Osteoblast (primary cell): ENCODE measurements at places on chromosomes 3 and 15. TPM values are rescaled to one million over a fixed set of nuclear protein-coding genes. Genes with fewer than 3 reads are reported as not detected.

GRCh38 chr3:149448331-149448831 lies 26.1 kb upstream of the TM4SF4 start:
- peak; percentile 94 for DNase-seq

Gene ARPP21
- total RNA-seq: not detected in 2 replicates

DNA sequence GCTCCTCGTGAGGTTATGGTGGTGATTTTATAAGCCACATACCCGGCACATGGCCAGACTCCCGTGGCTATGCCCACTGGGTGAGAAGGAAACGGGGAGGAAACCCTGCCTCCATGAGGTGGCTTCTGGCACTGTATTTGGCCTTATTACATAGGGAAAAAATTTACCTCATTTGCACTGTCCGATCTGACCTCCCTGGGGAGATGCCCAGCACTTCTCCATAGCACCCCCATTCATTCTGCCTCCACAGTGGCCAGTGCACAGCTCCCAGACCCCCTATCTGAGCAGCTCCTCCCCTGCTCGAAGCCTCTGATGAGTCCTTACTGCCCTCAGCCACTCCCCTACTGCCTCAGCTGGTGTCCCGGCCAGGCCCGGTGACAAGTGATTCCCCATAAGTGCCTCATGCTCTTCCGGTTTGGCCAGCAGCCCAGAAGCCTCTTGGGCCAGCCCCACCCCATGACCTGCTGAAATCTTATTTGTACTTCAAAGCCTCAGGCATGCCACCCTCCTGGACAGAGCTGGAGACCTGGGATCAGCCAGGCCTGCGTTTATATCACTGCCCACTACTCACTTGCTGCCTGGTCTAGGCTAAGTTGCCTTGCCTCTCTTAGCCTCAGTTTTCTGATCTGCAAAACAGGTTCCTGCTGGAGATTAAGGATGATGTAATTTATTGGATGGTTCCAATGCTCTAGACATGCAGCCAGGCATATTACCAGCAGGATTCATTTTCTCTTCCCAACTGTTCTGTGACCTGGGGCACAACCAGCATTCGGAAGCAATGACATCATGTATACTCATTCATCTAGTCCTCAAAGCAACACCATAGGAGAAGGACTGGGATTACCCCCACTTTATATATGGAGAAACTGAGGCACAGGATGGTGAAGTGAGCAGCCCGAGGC lies 30.6 kb upstream of the SLC6A6 start:
- DNase-seq: peak; percentile 93

DNA sequence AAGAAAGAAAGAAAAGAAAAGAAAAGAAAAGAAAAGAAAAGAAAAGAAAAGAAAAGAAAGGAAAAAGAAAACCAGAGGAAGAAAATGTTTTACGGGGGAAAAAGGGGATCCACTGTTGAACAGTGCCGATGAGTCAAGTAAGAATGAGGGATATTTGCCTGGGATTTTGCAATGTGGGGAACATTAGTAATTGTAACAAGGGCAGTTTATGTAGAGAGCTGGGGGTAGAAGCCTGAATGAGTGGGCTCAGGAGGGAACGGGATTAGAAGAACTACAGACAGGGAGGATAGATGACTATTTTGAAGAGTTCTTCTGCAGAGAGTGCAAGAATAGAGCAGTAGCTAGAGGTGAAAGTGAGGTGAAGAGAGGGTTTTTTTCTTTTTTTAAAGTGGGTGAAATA lies 28.7 kb downstream of the GATM start:
- no peak for DNase-seq

Gene LRRIQ4
- under 0.01 and 0.29 TPM in 2 replicates for total RNA-seq
